Stimulated activated CD4-positive, alpha-beta T cell treated with anti-CD3 and anti-CD28 coated beads, TNF-alpha, amount 100 ng/mL, for 24 hours (primary cell): ENCODE measurements at places on chromosomes 2 and 18.

GRCh38 chr18:9913151-9913525 is 678 bp upstream of the VAPA start:
- no peak for DNase-seq

- DNase-seq = no peak
These were observed 105.2 kb downstream of the SEPTIN10 start for GRCh38 chr2:109508556-109508955.

DNA sequence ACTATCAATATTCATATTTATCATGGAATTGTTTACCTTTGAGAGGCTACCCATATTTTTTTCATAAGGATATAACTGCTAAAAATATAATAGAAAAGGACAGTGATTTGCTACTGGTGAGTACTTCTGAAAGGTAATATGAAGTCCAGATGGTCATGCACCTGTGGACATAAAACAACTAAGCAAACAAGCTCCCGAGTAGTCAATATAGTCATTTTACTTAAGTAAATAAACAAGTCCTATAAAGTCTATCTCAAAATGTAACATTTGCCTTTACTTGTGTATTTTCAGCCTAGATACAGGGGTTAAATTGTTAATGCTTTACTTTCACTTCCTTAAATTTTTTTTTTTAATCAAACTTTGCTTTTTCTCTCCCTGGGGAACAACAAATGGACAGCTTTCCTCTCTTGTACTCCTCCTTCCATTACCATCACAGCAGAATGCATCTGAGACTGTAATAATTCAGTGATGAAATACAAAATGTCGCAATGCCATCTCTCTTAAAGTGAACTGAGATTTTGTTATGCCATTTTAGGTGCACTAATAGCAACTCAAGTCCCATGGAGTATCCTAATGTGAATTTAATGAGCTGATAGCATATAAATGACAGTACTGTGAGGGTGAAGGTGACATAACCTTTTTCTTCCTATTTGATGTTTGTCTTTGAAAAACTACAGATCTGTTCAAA is 1325.4 kb upstream of the ZEB2 start:
- no peak for DNase-seq

DNA sequence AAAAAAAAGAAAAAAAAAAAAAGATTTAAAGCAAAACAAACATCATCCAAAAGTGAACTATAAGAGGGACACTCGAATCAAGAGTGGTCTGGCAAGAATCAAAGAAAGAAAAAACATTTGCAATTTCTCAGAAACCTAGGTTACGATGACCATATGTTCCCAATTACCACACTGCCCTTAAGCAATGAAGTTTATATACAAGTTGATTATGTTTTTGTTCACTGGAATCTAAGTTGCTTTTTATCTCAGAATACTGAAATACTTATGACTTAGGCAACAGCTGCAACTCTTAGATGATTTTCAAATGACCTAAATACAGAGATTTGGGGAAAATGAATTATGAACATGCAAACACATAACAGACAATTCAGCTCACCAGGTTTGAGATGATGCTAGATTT is 597.1 kb upstream of the CHAC2 start:
- DNase-seq = no peak

DNA sequence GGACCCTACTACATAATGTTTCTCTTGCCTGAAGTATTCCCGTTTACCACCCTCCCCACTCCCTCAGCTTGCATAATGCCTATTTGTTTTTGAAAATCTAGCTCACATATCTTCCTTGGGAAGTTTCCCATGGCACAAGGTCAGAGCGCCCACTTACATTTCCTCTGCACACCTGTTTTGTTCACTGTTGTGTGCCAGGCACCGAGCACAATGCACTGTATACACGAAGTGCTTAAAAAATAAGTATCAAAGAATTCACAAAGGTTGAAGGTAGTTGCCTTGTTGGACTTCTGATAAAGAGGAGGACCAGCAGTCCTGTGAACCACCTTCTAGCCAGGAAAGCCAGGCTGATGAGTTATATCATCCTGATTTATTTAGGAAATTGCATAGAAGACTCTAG is 16.8 kb upstream of the RHOB start:
- DNase-seq = no peak

DNA sequence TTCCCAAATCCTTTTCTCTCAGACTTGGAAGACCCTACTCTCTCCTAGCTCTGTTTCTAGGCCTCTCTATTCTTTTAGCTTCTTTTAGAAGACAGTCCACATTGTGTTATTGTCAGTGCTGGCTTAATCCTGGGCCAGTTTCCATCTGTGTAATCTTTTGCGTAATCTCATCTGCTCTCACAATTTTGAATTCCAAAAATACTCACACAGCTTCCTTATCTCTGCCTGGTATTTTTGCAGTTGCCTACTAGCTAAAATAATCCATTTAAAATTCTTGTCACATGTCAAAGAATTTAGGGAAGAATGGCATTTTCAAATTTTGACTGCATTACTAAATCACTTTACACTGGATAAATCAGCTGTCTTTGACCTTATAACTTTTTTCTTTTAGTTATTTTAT is 200.6 kb upstream of the MEX3C start:
- DNase-seq = no peak

DNA sequence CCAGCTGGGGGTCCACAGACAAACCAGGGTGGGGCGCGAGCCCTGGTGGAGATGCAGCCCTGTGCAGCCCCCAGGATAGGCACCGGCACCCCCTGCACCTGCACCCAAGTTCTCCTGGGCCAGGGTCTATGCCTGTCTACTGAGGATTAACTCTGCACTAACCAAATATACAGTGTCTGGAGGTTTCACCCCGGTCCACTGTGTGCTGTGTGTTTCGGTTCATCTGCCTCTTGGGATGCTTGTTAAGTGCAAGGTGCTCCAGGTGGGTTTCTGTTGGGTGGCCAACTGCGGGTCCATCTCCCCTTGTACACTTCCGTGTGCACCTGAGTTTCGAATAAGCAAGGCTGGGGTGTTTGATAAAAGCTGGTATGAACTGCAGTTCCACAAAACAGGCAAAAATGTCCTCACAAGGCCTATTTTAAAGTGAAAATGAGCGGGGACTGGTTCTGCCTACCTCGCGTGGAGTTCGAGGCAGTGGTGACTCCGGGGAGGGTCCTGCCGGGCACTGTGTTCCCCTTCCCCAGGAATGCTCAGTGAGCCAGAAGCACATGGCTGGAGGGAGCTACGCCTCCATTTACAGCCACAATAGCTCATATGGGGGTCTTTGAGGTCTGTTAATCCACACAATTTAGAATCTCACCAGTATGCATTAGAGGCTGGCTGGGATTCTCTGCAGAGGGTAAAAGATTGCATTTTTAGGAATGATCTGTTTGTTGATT is 70.7 kb downstream of the EDAR start:
- no peak for DNase-seq

DNA sequence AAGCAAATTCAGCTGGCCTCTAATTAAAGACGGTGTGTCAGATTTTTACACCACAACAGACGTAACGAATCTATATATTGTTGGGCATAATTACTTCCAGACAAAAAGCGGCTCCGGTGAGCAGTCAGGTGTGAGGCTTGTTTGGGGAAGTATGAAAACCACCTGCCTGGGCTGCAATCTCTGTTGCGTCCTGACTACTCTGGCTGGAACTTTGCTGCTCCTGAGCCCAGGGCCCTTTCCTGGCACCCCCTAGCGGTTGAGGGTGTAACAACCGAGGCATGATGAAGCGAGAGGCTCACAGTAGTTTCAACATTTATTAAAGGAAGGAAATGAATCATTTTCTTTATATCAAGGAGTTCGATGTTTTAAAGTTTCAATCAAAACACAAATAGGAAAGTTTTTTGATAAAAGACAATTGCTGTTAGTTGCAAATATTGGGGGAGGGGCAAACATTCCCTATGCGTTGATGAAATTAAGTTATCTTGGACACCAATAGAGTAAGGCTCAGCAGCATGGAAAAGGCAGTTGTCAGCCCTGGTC is 10.6 kb upstream of the ITGB6 start:
- peak; percentile 71 for DNase-seq

- no peak for DNase-seq
These were observed 40.7 kb downstream of the TTR start for GRCh38 chr18:31632356-31632755.

GRCh38 chr2:96535331-96535730 is 1.2 kb upstream of the ARID5A start:
- DNase-seq = no peak

DNA sequence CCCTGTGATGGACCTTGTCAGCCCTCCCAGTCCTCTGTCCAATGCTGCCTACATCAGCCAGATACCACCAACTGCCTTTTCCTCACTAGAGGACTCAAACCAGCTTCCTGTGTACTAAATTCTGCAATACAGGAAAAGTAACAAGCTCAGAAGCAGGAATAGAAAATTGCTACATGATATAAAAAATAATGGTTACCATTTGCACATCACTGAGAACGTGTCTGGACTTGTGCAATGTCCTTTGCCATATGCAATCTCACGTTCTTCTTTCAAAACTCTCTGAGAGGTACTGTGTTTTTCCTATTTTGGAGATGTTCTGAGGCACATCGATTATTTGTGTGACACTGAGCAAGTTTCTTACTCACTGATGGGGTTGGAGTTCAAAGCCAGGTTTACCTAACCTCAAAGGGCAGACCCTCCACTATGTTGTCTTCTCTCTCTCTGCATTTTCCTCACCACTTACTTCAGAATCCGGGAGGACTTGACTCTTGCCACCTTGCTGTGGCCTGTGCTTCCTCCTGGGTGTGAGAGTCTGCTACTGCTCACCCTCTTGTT is 12.1 kb downstream of the UPP2 start:
- no peak for DNase-seq

DNA sequence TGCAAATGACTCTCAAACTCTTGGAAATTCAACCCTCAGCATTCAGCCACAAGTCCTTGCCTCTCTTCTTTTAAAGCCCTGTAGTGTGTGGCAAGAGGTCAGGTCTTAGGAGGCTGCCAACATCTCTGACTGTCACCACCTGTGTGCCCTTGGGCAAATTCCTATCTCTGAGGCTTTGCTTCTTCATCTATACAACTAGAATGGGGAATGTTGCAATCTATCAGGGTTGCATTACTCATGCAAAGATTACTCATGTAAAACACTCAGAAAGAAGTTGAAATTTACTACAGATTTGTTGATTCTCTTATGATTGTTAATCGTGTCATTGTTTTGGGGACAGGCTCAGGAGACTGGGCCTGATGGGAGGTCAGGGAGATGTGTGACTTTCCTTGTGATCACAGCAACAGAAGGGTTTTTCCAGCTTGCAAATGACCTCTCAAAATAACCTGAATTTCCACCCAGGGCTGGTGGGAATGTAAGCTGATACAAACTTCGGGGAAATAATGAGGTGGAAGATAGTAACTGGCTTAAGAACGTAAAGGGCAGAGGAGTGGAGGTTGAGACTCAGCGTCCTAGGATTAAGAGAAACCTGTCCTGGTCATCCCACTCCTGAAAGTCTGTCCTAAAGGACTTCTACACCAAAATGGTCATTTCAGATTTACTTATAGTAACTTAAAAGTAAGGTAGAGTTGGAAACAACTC is 32.1 kb upstream of the SIGLEC15 start:
- DNase-seq = no peak

DNA sequence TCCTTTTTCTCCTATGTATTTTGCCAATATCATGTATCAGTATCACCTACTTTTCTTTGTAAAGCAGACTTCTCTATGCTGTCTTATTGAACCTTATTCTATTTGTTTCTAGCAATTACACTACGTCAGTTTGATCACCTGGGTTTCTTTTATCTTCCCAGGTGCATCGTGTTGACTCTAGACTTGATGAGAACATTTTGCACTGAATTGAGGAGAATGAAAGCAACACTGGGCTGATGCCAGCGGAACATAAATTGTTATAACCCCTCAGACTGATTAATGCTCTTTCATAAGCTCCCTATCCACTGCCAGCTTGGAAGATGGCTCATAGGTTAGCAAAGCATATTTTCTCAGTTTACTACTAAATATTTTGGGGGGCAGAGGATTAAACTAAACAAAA is 140.6 kb downstream of the EPHA4 start:
- DNase-seq = no peak

GRCh38 chr2:219291394-219291793 is 12.2 kb downstream of the DNAJB2 start:
- DNase-seq = no peak

- no peak for DNase-seq
These were observed 60.9 kb downstream of the ZFP36L2 start for GRCh38 chr2:43165378-43166069.

DNA sequence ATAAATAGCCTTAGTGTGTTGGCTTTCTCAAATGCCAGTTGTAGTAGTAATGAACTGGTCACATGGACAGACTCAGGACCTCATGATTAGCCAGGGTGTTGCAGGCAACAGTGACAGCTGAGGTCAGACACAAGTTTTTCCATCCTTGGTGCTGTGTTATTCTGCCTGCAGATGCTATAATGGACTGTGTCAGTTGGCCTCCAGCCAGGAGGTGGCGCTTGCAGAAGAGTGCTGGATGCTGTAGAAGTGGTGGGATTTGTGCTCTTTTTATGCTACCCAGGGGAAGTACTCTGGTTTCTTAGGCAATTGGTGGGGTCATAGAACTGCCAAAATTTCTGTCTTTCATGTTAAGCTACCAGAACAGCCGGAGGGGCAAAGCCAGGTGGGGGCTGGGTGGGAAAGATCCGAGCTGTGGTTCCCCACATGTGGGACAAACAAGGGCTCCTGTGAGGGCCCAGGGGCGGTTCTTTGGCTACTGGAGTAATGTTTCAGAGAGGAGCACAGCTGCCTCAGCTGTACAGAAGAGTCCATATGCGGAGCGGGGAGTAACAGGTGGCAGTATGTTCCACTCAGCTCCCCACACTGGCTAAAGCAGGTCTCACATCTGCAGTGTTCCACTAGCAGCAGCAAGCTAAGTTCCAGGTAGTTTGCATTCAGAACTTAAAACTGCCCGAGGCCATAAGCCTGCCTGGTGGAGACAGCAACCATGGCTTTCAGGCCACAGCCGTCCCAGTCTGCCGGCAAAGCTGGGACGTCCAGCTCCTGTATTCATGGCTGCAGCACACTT is 104.4 kb downstream of the GULP1 start:
- DNase-seq = no peak

- DNase-seq = no peak
These were observed 221.9 kb downstream of the NDUFA10 start for GRCh38 chr2:239803102-239803765.

DNA sequence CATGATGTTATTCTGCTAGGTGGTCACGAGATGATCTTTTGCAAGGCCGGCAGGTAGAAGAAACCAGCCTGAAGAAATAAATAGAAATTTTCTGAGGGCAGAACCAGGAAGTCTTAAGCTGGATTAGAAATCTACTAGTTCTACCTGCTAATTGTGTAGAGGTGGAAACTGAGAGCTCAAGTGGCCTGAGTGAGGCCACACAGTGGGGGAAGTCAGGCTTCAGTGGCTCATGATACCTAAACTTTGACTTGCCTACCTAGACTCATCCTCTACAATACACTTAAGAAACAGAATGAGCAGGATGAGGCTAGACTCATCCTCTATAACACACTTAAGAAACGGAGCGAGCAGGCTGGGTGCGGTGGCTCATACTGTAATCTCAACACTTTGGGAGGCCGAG is 134.9 kb upstream of the NDUFV2 start:
- DNase-seq = no peak

- no peak for DNase-seq
These were observed 10.1 kb upstream of the NEU4 start for GRCh38 chr2:241798631-241799521.

- no peak for DNase-seq
These were observed 88.1 kb downstream of the VSNL1 start for GRCh38 chr2:17628349-17629261.

GRCh38 chr2:200877443-200877842 is 11.4 kb downstream of the PPIL3 start:
- no peak for DNase-seq

GRCh38 chr2:240725671-240726070 is 34.0 kb downstream of the AQP12A start:
- no peak for DNase-seq
